SW 1271 (cell line): ENCODE measurements at places on chromosomes 4 and X.
A peak's percentile ranks its signal among the peaks of the same experiment; 100 is the strongest.

DNA sequence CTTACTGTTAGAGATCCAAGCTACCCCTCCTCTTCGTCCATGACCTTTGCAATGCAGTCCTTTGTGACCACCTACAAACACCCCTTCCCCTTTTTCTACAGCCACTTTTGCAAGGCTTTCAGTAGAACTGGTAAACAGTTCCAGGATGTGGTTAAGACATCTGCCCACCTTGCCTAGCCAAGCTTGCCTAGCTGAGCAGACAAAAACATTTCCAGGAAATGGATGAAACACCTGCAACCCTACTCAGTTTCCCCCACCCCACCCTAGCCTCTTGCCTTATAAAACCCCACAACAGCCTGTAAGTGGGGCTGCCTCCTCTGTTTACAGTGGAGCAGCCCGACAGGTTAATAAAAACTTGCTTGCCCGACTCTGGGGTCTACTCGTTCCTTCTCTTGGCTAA lies 133.8 kb downstream of the ZC4H2 start:
- no peak for DNase-seq

DNA sequence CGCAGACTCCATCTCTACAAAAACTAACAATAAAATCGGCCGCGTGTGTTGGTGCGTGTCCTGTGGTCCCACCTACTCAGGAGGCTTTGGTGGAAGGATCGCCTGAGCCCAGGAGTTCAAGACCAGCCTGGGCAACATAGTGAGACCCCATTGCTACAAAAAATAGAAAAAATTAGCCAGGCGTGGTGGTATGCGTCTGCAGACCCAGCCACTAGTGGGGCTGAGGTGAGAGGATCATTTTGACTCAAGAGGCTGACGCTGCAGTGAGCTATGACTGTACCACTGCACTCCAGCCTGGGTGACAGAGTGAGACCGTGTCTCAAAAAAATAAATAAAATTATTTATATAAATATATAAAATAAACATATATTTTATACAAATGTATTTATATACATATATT lies 22.3 kb downstream of the ASMTL start:
- no peak for DNase-seq

DNA sequence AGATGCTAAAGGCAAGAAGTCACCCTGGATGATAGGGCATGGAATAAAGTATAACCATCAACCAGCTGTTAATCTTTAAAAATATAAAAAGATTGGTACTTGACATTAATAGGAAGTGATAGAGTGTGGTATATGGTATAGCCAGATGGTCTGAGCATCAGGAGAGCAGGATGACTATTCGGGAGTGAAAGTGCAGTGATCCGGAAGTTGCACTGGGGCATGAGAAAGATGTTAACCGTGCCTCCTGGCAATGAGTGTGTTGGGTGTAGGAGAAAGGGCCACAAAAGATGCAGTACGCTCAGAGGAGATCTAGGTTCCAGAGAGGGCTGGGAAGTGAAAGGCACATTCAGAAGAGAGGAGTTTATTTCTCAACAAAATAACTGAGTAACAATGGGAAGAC lies 65.0 kb downstream of the TSPAN7 start:
- no peak for DNase-seq

DNA sequence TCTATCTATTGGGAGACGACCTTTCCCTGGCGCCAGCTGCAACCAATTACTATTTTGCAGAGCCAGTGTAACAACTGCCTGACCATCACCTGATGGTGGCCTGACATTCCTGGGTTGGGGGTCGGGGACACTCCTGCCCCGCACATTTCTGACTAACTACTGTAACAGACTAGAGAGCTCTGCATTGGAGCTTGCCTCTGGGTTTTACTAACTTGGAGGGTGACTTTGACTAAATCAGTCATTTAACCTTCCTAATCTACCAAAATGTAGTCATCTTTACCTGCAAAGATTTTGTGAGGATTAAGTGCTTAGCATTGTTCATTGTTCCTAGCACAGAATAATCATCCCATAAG lies 37.5 kb upstream of the ABCG2 start:
- no peak for DNase-seq

DNA sequence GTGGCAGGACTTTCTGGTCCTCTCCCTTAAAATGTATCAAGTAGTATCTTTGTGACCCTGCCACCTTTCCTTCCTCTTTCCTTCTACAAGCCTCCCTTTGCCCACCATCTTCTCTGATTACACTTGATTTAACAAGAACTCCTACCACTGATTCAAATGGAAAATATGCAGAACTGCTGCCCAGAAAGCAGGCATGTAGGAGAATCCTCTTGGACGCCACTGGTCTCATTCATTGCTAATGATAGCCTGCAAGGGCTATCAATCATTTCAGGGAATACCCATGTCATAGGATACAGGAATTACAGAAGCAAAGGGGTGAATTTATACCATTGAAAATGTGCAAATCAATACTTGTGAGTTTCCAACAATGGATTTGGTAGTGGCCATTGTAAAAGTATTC lies 294.6 kb upstream of the NRK start:
- DNase-seq = no peak

- peak; percentile 58 for DNase-seq
Observed at GRCh38 chr4:142404191-142404611, 441.9 kb downstream of the INPP4B start.

GRCh38 chr4:184902550-184902949 lies 76.8 kb upstream of the ACSL1 start:
- DNase-seq = no peak

GRCh38 chrX:6053141-6053540 lies 175.5 kb downstream of the NLGN4X start:
- no peak for DNase-seq

GRCh38 chr4:33323393-33323792 lies 2603.2 kb downstream of the PCDH7 start:
- no peak for DNase-seq

DNA sequence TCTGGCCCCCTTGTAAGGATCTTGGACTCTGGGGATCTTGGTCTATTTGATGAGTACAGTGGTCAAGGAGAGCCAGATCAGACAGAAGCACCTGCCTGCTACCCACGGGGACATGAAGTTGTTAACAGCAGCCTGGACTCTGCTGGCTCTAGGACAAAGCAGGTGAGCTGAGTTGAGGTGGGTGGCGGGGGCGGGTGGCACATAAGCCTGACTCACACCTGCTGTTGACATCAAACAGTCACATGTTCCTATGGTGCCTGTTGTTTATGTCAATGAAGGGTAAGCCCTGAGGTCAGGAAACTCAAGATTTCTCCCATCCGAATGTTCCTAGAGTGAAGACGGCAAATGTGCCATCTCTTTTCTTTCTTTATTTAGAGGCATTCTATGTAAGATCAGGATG lies 50.1 kb upstream of the CLNK start:
- DNase-seq = no peak

- no peak for DNase-seq
Observed at GRCh38 chrX:48902135-48902534, 4.4 kb downstream of the PQBP1 start.

DNA sequence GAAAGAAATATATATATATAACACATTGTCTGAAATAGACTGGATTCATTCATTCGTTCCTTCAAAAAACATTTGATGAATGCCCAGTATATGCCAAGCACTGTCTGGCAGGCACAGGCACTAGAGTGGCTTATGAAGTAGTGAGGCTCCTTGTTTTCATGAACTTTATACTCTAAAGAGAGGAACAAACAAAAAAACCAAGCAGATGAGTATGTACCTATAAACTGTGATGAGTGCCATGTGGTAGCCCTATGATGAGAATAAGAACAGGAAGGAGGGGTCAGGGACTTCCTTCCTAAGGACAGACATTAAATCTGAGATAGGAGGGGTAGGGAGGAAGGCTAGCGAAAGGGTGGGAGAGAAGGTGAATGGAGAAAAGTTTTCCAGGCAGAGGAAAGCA lies 19.5 kb upstream of the PDGFRA start:
- DNase-seq = no peak

DNA sequence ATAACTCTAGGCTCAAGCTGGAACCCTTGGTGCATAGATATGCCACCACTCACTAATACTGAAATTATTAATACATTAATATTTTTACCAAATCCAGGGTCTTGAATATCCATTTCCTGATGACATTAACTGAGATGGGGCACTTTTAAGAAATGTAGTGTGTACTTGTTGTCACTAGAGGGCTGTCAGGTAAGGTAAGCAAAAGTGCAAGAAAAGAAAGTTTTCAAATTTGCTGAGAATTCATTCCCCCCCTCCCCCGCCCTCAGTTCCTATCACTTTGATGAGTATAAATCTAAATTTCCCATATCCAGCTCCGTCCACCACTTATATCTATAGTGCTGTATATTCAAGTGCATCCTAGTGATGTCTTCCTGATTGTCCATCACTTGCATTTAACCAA lies 20.5 kb upstream of the WDR44 start:
- no peak for DNase-seq

- DNase-seq = no peak
Observed at GRCh38 chr4:95106408-95106928, 348.7 kb downstream of the BMPR1B start.

GRCh38 chrX:84108584-84108983 lies 79.4 kb downstream of the RPS6KA6 start:
- no peak for DNase-seq

GRCh38 chr4:166499820-166500219 lies 626.8 kb downstream of the TLL1 start:
- no peak for DNase-seq
